ENCODE measurements at places on chromosomes 1 and 21. TPM values are rescaled to one million over a fixed set of nuclear protein-coding genes. Genes with fewer than 3 reads are reported as not detected.

KCNJ9 gene
- total RNA-seq = not detected

CLCA4 gene
- not detected for total RNA-seq

RBP7 gene
- total RNA-seq = not detected

TMIGD3 gene
- total RNA-seq = not detected

LEFTY2 gene
- not detected for total RNA-seq

C21orf58 gene
- 37.5 TPM for total RNA-seq

KRTAP24-1 gene
- total RNA-seq = not detected

TIE1 gene
- 0.42 TPM for total RNA-seq

PRAMEF4 gene
- total RNA-seq = not detected

HMCN1 gene
- 0.12 TPM for total RNA-seq

RHBDL2 gene
- not detected for total RNA-seq

IFI44L gene
- 62.5 TPM for total RNA-seq

OR10Z1 gene
- total RNA-seq = not detected

AGO4 gene
- total RNA-seq = 13.6 TPM

H3-3A gene
- 231 TPM for total RNA-seq

AMY2A gene
- total RNA-seq = not detected

GJA8 gene
- not detected for total RNA-seq

TAF1A gene
- total RNA-seq = 15.1 TPM

VANGL2 gene
- 0.55 TPM for total RNA-seq

SPRR1B gene
- total RNA-seq = not detected

CR1L gene
- total RNA-seq = not detected

KPRP gene
- total RNA-seq = not detected

OVAAL gene
- total RNA-seq = not detected

ARHGAP29 gene
- total RNA-seq = 1.8 TPM

ANP32E gene
- total RNA-seq = 151 TPM

CACNA1E gene
- total RNA-seq = 0.02 TPM

SMCP gene
- not detected for total RNA-seq

All from activated T-cell treated with anti-CD3 and anti-CD28 coated beads, Interleukin-2, amount 50 U/mL, for 72 hours (primary cell).